ENCODE measurements at places on chromosomes 5 and 9.

- no peak for DNase-seq
These were observed 110.6 kb upstream of the ELL2 start for GRCh38 chr5:96072138-96072790.

- DNase-seq, result peak; percentile 79
These were observed 82.5 kb upstream of the ZBTB43 start for GRCh38 chr9:126722252-126722921.

- DNase-seq, result no peak
These were observed 2.1 kb downstream of the CCDC192 start for GRCh38 chr5:127705120-127705892.

GRCh38 chr5:138543730-138544104, 681 bp upstream of the ETF1 start:
- DNase-seq, result no peak

GRCh38 chr5:99037668-99038067, 108.9 kb upstream of the CHD1 start:
- DNase-seq, result peak; percentile 21

DNA sequence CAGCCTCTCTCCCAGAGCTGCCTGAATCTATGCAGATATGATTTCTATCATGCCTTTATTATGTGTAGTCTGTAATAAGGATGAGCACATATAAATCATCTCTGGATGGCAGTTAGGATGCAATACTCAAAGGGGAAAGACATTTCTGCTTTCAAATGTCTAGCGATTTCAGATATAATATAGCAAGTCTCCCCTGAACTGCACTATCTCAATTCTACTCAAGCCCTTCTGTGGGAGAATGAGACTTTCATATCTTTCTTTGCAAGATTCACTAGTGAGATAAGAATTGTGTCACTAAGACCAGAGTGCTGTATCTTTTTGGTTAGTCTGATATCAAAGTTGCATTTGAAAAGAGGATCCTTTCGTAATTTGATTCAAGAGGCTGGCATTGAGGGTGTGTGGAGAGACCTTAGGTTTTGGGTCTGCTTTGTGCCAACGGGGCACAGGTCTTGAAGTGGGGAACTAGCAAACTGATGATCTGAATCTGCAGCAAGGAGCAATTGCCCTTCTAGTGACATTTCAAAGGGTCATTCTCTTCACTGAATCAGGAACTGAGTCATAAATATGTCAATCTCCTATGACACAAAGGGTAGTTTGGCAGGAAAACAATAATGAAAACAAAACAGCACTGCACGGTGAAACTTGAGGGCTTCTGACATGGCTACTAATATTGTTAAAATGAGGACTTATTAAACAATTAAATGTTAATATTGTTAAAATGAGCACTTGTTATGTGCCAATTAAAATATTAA, 305.5 kb upstream of the CLINT1 start:
- no peak for DNase-seq

- DNase-seq, result no peak
These were observed 64.6 kb downstream of the GABRB2 start for GRCh38 chr5:161481922-161482321.

- no peak for DNase-seq
These were observed 200.8 kb upstream of the MEF2C start for GRCh38 chr5:89083791-89084190.

DNA sequence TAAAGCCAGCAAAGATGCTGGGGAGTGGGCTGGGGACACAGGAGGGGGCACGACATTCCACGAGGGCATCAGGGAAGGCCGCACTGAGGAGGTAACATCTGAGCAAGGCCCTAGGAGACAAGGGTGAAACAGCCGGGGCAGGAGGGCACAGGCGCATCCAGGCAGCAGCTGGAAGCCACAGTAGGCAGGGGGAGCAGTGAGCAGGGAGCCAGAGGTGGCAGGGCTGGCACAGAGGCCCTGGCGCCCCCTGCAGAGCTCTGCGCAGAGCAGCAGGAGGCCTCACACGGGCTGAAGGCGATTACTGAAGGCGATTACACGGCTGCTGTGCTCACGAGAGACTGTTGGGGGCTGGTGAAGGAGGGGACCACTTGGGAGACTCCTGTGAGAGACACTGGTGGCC, 15.4 kb downstream of the LMAN2 start:
- DNase-seq, result no peak

GRCh38 chr5:123810253-123810652, 298.3 kb downstream of the CSNK1G3 start:
- no peak for DNase-seq

- peak; percentile 55 for DNase-seq
These were observed 58.0 kb downstream of the SLC22A5 start for GRCh38 chr5:132427281-132428146.

All from effector CD4-positive, alpha-beta T cell (primary cell).